Posterior vena cava (tissue), 2 donors: ENCODE measurements at places on chromosomes 5 and 9.

DNA sequence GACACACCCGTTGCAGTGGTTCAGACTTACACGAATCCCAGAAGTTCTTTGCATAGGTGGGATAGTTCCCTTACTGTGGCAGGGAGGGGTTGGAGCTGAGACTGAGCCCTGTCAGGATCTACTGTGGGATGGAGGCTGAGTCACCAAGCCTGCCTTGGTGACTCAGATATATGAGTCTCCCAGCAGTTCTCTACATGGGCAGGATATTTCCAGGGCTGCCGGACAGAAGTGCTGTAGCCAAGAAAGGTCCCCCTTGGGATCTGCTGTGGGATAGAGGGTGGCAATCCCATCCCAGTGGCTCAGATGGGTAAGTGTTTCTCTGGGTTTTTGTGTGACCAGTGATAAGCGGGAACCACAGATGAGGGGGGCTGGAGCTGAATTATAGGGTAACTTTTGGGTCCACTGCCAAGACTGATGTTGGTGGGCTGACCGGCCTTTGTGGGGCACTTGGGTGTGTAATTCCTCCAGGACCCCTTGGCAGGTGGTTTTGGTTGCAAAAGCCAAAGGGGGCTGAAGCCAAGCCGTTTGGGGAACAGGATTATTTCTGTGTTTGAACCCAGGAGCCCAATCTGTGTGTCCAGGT lies 18.7 kb downstream of the XRCC4 start:
- DNase-seq = no peak

DNA sequence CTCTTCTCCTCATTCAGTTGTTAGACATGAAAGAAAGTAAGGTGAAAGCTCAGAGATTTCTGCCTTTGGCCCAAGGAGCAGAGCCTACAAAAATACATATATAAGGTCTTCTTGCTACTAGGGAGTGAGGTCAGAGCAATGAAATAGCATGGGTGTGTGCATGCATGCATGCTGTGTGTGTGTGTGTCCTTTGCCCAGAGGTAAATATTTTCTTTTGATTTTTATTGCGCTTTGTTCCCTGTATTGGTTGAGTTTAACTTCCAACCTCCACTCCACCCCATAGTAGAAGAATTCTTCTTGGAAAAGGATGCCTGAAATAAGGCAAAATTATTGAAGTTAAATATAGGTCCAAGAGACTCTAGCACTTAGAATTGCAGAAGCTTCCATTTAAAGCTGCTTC lies 248.0 kb upstream of the PTGER4 start:
- DNase-seq = no peak

GRCh38 chr5:127003798-127004495 lies 26.4 kb downstream of the MARCHF3 start:
- no peak for DNase-seq

DNA sequence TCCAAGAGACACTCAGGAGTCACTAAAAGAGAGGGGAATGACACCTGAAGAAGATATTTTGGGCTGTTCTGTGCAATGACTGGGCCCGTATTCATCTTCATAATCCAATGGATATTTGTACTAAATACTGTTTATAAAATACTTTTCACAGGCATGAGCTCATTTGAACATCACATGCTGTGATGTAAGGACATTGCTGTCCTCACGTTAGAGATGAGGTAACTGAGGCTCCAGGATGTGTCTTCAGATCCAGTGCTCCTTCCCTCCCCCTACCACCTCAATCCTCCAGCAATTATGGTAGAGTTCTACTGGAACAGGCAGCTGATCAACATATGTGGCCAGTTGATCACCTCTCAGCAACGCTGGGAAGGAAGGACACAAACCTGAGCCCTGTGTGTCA lies 139.4 kb upstream of the OSMR start:
- DNase-seq = no peak

GRCh38 chr5:135446206-135446605 lies 942 bp downstream of the DCANP1 start:
- peak; percentile 63 for DNase-seq
